ENCODE measurements at places on chromosomes 3 and 15.

GRCh38 chr3:56269755-56270535 is 198.3 kb downstream of the ERC2 start:
- no peak for DNase-seq

DNA sequence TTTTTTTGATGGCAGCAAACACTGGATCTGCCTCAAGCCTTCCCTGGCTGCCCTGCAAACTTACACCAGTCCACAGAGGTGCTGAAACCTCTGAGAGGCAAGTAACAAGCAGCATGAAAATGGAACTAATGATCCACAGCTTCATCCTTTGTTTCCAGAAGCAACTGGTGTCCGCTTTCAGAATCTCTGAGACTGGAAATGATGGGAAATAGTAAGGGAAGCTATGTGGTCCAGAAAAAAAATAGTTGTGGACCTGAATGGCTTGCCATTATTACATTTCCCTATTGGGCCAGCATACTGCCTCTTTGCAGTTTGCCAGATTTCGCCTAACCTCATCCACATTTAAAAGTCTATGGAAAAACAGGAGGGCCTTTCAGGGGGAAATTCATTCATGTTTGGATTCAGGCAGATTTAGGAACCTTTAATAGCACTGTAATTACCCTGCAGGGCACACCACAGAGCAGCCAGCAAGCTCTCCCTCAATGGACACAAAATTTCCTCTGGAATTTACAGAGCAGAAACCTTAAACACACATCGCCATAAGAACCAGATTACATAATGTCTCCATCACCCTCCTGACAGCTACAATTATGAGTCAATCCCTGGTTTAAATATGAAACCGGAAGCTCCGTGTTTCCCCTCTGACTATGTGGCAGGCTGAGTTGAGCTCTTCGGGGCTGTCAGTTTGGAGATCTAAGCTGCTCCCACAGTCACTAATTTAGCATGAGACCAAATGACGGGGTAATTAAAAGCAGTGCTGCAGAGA is 134.4 kb downstream of the TMCO5A start:
- DNase-seq = no peak

DNA sequence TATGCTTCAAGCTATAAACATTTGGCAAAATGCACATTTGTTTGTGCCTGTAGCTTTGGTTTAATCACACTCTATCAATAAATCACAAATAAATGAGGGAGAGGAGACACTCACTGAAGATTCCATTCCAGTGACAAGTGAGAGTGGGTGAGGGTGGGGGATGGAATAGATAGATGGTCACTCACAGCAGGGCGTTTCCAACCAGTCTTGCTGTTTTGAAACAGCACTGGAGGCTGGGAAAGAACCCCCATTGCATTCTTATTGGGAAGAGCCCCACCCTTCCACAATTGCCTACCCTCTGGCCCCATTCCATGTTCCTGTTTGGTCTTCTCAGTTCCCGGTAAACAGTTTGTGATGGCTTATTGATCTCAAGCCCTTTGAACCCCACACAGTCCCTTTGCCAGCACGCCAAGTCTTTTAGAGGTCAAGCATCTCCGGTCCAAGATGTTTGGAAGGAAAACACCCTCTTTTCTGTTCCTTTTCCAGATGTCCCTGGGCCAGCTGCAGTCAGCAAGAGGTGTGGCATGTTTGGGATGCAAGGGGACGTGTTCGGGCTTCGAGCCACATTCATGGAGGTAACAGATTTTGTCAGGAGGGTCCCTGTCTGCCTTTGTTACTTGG is 30.7 kb downstream of the LMCD1 start:
- no peak for DNase-seq

DNA sequence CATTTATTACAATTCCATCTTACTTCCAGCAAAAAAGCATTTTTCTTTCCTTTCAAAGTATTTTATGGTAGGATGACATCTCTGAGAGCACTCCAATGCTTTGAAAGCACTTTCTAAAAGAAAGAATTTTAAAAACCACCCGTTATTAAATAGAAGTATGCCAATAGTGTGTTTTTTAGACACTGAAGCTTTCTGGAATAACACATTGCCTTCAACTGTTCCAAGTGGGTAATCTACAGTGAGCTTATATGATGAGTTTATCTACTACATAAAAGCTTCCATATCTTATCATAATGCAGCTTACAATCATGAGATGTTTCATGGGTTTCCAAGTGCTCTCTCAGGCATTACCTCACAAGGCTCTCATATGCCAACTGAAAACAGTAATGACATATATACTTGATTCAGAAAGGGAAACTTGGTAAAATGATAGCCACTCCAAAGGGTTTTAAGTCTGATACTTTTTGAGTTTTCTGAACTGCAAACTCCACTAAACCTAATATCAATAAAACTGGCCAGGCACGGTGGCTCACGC is 14.1 kb downstream of the CMTM6 start:
- DNase-seq = no peak

GRCh38 chr3:127785711-127786265 is 36.5 kb downstream of the MGLL start:
- no peak for DNase-seq

DNA sequence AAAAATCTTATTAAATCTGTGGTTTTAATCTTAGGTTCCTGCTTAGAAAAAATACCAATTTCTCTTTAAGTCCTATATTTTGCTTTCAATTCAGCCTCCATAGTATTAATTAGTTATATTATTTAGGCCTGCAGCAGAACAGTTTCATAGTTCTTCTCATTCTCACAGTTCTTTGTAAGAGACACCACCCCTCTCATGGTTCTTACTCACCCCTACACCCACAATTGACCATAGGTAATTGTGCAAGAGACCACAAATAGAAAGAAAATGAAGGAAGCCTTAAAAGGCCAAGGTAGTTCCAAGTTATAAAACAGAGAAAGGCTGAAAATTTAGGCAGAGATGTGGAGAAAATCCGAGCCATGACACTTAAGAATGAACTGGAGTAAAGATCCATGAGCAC is 415.3 kb downstream of the TIGIT start:
- DNase-seq = no peak

DNA sequence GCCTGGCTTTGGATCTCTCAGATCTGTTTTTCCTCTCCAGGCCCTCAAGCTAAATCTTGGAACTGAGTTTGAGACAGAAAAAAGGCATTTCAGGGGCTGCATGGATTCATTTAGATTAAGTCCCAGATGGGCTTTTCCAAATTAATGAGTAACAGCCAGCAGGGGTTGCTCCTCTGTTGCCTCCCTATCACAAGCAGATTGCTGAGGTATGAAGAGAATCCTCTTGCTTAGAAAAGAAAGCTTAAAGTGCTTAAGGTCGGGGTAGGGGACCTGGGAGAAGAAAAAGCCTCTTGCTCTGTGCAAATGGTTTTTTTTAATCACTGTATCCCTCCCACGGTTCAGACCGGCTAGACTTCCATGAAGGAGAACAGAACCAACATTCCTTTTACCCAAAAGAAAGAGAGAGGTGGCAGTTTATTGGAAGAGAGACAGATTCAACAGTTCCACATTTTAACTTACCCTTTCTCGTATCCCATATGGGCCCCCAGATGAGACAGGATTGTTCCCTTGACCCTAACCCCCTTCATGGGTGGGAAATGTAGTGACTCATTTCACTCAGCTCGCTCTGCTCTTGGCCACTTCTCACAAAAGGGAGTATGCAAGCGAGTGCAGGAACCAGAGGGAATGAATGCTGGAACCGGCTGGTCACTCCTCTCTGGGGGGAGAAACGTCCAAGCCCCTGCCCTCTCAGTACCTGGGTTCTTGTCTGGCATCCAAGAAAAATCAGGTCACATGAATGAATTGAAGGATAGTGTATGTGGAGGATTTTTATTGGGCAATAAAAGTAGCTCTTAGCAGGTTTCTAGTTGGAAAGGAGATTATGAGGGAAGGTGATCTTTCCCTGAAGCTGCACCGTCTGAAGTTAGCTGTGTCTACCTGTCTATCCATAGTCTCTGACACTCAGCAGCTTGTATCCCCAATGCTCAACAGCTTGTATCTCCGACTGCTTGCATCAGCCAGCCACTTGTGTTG is 745.2 kb downstream of the SI start:
- no peak for DNase-seq

DNA sequence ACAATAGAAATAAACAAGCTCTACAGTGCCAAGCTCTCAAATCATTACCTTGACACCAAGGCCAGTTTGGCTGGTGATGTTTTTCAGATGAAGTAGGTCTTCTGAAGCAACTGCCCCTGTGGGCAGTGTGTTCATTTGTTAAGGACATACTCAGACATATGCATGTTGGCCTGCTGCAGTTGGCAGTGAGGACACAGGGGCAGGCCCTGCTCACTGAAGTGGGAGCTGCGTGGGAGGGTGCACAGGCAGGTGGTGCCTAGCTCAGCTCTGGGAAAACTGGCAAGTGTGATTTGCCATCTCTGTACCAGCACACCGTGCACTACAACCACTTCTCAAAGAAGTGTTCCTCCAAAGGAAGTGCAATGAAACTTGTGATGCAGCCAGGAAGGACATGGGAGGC is 28.5 kb upstream of the SNRK start:
- no peak for DNase-seq

- DNase-seq = no peak
These were observed 2.1 kb downstream of the CD47 start for GRCh38 chr3:108088697-108089096.

DNA sequence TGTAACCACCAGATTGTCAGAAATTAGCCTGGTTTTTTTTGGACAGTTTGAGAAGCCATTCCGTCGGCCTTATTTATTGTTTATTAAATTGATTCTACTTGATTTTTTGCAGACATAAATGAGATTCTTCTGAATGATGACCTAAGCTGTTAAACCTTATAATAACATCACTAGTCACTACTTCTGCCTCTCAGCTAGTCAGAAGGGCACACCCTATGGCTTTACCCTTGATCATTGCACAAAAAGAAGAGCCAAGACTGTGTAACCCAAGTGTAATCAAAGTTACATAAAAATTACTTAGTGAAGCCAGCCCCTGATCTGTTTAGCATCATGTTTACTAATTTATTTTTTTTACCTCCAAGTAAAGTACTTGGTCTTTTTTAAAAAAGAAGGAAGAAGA is 64.3 kb downstream of the CHL1 start:
- DNase-seq = no peak

DNA sequence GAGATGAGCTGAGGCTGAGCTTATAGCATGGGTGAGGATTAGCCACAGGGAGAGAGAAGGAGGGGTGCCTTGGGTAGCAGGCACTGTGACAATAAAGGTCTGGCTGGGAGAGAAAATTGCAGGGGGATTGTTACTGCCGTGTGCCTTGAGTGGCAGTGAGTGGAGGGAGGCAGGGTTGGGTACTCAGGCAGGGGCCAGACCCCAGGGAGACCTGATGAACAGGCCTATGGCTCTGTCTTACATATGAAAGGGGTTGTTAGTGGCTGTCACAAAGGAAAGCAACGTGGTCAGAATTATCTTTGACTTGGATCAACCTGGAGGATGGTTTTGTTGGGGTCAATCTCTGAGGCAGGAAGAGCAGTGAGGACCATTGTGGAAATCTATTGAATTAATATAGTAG is 84.5 kb downstream of the LRTM1 start:
- DNase-seq = no peak

- DNase-seq = no peak
These were observed 22.0 kb downstream of the WNT7A start for GRCh38 chr3:13857702-13858380.

GRCh38 chr3:195754906-195755305 is 34.1 kb downstream of the MUC20 start:
- DNase-seq = no peak

- DNase-seq = no peak
These were observed 31.8 kb downstream of the CCNL1 start for GRCh38 chr3:157127831-157128767.

DNA sequence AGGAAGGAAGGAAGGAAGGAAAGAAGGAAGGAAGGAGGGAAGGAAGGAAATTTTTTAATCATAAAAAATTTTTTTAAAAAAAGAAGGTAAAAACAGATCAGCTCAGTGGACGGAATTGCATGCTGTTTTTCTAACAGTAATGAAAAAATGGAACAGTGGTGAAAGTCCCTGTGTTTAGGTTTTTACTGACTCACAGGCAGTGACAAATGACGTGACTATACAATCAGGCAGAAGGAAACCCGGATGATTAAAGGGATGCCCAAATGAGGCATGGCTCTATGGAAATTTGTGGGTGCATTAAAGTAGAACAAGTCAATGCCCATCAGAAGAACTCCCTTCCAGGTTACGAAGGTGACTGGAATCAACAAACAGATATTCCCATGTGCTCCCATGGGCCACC is 135.0 kb downstream of the IMPG2 start:
- no peak for DNase-seq

GRCh38 chr3:178709051-178709450 is 172.8 kb downstream of the KCNMB2 start:
- DNase-seq = no peak

GRCh38 chr3:194485881-194486539 is 792 bp downstream of the ATP13A3 start:
- peak; percentile 51 for DNase-seq

DNA sequence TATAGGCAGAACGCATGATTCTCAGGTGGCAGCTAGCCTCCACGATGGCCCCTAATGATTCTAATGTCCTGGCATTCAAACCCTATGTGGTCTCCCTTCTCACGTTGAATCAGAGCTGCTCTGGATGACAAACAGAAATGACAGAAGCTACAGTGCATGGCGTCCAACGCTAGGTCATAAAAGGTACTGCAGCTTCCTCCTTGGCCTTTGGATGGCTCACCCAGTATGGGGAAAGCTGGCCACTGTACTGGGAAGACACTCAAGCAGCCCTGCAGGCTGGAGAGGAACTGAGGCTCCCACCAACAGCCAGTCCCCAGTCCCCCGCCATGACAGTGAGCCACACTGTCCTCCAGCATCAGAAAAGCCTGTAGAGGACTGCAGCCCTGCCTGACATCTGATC is 286.3 kb downstream of the FAM43A start:
- no peak for DNase-seq

DNA sequence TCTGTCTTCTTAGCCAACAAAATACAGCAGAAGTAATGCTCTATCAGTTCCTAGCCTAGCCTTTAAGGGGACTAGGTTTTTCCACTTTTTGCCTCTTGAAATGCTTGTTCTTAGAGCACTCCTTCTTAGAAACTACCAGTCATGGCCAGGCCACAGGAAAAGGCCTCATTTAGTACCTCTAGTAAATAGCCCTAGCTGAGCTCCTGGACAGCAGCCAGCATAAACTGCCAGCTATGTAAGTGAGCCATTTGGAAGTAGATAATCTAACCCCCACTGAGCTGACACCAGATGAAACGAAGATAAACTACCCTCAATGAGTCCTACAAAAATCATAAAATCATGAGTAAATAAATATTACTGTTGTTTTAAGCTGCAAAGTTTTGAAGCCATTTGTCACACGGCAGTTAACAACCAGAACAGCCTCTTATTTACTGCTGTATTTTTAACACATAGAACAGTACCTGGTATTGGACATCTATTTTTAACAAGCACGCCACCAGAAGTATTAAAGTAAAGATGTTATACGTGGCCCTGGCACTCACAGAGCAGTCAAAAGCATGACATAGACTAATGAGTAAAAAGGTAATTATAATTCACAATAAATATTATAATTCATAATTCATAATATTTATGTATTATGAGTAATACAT is 12.0 kb downstream of the TBC1D5 start:
- DNase-seq = no peak

- DNase-seq = no peak
These were observed 21.7 kb downstream of the RAB8B start for GRCh38 chr15:63211092-63211490.

GRCh38 chr15:42402455-42403205 is 43.3 kb downstream of the CAPN3 start:
- no peak for DNase-seq

GRCh38 chr15:43769584-43770228 is 7.1 kb downstream of the ELL3 start:
- peak; percentile 59 for DNase-seq

GRCh38 chr3:18027161-18027939 is 284.9 kb upstream of the TBC1D5 start:
- DNase-seq = no peak

GRCh38 chr3:190444576-190445145 is 5.0 kb downstream of the TMEM207 start:
- DNase-seq = no peak

Data from mesothelial cell of epicardium (in vitro differentiated cells).